D721Med (cell line): ENCODE measurements at places on chromosomes 2 and 18.
A peak's percentile ranks its signal among the peaks of the same experiment; 100 is the strongest.

DNA sequence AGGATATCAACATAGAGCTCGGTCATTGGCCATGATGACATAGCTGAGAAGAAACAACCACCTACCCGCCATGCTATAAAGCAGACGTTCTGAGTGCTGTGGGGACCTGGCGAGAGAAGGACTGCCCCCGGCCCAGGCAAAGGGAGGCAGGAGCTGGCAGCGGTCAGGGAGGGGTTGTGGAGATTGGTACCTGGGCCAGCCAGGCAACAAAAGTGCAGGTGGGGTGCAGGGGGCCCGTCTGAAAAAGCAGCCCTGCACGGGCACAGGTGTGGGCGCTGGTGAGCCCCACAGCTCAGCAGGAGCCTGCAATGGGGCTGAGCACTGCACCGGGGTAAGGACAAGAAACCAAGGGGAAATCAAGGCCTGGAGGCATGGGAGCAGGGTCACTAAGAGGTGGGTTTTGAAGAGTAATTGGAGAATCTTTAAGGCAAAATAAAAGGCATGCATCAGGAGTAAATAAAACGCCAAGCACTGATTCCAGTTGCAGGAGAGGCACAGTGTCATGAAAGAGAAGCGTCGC lies 464.0 kb downstream of the EIPR1 start:
- no peak for DNase-seq

GRCh38 chr18:50009773-50010335 lies 185.1 kb downstream of the MYO5B start:
- peak; percentile 24 for DNase-seq

- DNase-seq = no peak
Measured at GRCh38 chr2:201470821-201471731, 19.5 kb downstream of the STRADB start.

GRCh38 chr18:50796495-50796894 lies 23.3 kb downstream of the MRO start:
- DNase-seq = no peak

- no peak for DNase-seq
Measured at GRCh38 chr18:11946756-11947155, 34.6 kb upstream of the IMPA2 start.

DNA sequence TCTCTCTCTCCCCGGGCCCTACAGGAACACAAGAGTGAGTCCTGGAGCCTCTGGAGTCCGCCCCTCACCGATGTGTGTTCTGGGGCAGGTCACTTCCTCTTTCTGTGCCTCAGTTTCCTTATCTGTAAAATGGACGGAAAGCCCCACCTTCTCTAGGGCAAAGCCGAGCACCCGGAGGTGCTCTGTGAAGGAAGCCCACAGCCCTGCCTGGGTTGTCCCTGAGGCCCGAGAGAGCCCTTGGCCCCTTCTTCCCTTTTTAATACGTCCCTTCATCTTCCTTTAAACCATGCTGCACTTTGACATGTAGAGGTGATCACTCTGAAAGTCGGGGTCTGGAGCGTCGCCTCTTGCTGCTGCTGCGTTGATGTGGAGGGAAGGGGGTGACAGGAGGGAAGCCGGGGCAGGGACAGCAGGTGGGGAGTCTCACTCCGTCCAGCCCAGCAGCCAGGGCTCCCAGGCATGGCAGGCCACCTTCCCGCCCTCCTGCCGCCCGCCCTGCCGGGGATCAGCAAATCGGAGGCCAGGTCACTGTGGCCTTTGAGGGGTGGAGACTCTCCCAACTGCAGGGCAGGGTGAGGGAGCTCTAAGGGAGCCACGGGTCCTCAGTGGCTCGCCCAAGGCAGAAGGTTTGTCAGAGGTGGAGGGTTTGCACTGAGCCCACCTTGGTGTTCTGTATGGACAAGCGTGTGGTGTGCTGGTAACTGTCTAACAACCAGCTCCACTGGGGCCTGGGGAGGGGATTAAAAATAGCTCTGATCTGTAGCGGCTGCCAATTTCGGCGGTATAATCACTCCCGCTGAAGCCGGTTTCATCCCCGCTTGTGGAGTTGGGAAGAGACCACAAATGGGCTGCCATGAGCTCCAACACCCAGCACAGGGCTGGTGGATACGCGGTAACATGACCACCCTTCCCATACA lies 135.9 kb upstream of the ID2 start:
- no peak for DNase-seq

- no peak for DNase-seq
Measured at GRCh38 chr18:23592911-23593310, 6.6 kb upstream of the NPC1 start.

DNA sequence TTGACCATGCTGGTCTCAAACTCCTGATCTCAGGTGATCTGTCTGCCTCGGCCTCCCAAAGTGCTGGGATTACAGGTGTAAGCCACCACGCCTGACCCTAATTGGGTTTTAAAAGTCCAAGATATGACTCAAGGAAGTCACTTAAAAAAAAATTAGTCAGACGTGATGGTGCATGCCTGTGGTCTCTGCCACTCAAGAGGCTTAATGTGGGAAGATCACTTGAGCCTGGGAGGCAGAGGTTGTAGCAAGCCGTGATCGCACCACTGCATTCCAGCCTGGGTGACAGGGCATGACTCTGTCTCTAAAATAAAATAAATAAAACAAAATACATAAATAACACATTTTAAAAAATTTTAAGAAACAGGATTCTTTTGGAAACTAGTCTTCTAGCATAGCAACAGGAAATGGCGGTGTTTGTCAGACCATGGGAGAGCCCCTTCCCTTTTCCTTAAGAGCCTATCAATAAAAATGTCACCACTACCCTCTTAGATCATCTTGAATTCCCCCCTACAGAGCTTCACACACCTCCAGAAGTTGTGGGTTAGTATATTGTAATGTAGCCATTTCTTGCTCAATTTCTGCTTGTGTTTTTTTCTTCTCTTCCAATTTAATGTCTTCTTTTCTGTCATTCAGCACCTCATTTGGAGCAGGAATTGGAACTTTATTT lies 20.1 kb downstream of the SFT2D3 start:
- no peak for DNase-seq

DNA sequence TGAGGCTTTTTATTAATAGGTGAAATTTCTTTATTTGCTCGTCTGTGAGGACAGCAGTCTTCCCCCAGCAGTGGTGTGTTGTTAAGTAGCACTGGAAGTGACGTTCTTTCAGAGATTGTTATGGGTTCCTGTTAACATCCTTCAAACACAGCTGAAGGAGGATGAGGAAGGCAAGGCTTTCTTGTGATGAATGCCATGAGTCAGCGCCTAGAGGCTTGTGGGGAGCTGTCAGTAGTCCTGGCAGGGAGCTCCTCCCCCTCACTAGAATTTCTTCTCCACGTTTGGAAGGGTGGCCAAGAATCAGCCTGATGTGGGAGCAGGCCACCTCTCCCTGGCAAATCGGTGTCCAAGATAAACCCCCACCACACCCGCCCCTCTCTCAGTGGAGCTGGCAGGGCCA lies 113.2 kb downstream of the ARHGEF4 start:
- no peak for DNase-seq

GRCh38 chr2:161708350-161708975 lies 84.2 kb downstream of the SLC4A10 start:
- no peak for DNase-seq

- no peak for DNase-seq
Measured at GRCh38 chr2:196492946-196493345, 146.6 kb upstream of the CCDC150 start.

GRCh38 chr2:119289093-119289492 lies 65.5 kb downstream of the STEAP3 start:
- peak; percentile 59 for DNase-seq

DNA sequence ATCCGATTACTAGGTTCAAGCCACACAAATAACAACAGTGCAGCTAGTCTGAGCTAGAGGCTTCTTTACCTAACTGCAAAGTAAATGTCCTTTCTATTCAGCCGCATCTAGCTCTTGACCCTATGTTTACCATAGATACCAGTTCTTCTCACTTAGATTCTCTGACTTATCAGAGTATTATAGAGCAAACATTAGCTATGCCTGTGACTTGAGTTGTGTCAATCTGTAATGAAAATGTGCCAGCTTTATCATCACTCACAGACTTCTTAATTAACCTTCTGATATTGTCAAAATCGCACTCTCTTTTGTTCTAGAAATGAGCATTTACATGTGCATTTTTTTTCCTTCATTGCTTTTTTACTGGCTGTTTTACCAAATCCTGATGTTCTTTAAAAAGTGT lies 79.9 kb downstream of the BCL11A start:
- DNase-seq = no peak

DNA sequence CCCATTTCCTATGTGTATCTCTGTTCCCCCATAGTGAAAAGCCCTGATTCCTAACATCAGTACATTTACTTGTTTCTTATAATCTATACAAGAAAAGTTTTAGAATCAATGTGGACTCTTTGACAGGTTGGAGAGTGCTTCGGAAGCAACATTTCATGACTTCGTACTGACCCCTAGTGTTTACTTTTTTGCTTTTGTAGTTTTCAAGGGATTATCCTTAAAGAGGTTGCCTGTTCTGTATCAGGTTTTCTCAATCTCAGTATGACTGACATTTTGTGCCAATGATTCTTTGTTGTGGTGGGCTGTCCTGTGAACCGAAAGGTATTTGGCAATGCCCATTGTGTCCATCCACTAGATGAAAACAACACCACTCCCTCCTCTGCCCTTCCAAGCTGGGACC lies 43.3 kb upstream of the SERPINB2 start:
- DNase-seq = no peak

GRCh38 chr2:44686561-44686960 lies 254.9 kb upstream of the SIX3 start:
- DNase-seq = no peak

- DNase-seq = no peak
Measured at GRCh38 chr18:58231930-58232329, 187.9 kb downstream of the NEDD4L start.

- DNase-seq = no peak
Measured at GRCh38 chr18:10481831-10482230, 27.4 kb downstream of the APCDD1 start.

DNA sequence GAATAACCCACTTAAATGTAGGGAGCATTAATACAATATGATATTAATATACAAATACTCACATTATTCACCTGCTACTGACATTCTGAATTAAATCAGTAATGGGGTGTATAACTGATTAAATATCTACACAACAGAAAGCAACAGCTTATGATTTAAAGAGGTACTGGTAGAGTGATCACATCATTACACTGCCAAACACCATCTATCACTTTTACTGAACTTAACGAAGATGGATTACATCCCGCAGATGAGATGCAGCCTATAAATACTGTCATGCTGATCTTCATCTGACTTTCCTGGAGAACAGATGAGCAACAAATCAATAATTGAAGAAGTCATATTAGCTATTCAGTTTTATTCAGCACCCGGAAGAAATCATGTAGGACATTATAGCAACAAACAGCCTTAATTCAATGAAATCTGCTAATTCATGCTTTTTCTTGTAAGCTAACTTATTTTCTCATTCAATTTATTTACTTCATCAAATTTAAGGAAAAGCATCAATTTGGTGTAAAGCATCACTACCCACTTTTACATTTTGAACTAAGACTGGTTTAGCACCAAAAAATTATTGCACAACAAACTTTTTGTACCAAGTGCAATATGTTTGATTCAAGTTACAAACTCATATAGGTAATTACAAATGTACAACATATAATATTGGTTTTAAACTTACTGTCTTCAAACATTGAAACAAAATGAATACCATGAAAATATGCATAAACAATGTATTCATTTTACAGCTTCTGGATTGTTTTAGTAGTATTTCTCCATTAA lies 1509.0 kb downstream of the LRP1B start:
- no peak for DNase-seq

DNA sequence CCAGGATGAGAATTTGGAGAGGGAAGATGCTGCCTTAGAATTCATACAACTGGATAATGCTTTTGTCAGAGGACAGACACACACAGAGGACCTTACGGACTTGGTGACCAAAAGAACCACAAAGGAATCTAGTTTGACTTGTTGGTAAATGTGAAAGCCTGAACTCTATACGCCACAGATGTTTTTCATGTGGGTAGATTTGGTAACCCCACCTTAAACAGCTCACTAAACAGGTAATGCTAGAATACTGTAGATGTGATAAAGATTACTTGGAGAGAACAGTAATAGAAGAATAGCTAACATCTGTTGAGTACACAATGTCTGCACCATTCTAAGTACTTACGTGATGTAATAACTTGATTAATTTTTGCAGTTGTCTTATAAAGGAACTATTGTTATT lies 24.1 kb downstream of the ANXA4 start:
- no peak for DNase-seq

- DNase-seq = no peak
Measured at GRCh38 chr2:178211460-178211859, 17.1 kb downstream of the OSBPL6 start.

GRCh38 chr2:9037166-9037565 lies 33.7 kb upstream of the MBOAT2 start:
- DNase-seq = no peak

DNA sequence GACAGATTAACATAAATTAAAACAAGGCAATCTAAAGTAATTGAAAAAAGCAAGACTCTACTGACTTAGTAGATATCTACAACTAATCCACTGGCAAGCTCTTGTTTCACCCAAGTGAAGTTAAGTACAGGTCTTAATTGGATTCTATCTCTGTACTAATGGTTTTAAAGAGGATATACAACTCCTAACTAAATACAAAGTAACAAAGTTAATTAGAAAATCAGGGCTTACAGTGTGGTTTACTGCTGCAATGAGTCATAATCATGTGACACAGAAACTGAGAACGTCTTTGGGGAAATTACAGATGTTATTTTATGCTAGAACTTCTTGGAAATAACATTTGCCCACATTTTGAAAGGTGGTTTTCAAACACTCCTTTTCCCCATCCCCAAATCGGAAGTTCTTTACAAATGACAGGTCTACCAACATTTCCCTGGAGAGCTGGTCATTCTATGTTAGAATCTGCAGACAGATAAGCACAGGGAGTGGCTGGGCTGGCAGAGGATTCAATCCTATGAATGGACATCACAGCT lies 245.3 kb downstream of the STK39 start:
- no peak for DNase-seq

DNA sequence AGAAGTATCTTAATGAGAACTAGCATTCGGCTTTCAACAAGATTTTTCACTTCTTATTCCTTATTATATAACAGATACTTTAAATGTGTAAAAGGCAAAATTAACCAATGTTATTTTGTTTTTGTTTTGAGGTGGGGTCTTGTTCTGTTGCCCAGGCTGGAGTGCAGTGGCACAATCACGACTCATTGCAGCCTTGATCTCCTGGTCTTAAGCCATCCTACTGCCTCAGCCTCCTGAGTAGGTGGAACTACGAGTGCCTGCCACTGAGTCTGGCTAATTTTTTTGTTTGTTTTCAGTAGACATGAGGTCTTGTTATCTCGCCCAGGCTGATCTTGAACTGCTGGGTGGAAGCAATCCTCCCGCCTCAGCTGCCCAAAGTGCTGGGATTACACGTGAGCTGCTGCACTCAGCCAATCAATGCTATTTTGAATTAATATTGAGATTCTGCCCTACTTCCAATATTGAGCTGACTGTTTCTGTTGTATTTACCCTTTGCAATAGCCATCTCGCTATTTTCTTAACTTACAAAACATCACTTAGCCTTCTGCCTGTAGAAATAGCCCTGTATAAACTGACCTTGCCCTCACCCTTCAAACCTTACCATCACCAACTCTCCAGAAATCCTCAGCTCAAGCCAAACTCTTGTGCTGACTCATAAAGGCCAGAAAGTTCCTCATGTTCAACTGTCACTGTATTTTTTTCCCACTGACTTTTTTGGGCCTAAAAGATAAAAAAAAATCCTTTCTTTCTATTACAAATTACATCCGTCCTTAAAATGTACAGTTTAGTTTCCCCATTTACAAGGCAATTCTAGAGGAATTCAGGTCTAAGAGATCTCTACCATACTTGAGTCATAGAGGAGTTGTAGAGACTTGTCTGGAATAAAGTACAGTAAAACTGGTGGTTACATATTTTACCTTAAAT lies 94.3 kb downstream of the OLA1 start:
- DNase-seq = no peak

- no peak for DNase-seq
Measured at GRCh38 chr2:134462275-134462674, 208.4 kb downstream of the MGAT5 start.
